ENCODE measurements at places on chromosomes 13 and 19.

GRCh38 chr19:33488826-33489225 lies 32.8 kb downstream of the PEPD start:
- no peak for DNase-seq

- no peak for DNase-seq
These were observed 682.7 kb upstream of the ARGLU1 start for GRCh38 chr13:107250628-107251027.

GRCh38 chr13:30364133-30364532 lies 56.8 kb upstream of the KATNAL1 start:
- no peak for DNase-seq

DNA sequence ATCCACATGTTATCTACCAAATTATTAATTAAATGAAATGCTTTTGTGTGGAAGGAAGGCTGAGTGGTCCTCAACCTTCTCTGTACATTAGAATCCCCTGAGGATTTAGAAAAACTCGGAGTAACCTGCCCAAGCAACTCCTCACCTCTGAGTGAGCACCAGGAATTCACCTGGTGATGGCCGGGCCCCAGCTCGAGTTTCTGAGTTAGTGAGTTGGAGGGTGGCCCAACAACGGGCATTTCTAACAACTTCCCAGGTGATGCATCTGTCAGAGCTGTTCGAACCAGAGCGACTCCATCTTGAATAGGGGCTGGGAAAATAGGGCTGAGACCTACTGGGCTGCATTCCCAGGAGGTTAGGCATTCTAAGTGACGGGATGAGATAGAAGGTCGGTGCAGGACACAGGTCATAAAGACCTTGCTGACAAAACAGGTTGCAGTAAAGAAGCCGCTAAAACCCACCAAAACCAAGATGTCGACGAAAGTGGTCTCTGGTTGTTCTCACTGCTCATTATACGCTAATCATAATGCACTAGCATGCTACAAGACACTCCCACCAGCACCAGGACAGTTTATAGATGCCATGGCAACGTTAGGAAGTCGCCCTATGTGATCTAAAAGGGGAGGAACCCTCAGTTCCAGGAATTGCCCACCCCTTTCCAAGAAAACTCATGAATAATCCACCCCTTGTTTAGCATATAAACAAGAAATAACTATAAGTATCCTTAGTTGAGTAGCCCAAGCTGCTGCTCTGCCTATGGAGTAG lies 44.2 kb upstream of the SHISA2 start:
- no peak for DNase-seq

DNA sequence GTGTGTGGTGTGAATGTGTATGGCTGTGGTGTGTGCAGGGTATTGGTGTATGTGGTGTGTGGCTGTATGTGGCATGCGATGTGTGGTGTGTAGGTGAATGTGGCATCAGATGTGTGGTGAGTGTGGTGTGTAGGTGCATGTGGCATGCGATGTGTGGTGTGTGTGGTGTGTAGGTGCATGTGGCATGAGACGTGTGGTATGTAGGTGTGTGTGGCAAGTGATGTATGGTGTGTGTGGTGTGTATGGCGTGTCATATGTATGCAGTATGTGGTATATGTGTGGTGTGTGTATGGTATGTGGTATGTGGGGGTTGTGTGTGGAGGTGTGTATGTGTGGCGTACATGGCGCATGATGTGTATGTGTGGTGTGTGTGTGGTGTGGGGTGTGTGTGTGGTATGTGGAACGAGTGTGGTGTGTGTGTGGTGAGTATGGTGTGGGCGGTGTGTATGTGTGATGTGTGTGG lies 63.4 kb downstream of the PEPD start:
- DNase-seq = no peak

DNA sequence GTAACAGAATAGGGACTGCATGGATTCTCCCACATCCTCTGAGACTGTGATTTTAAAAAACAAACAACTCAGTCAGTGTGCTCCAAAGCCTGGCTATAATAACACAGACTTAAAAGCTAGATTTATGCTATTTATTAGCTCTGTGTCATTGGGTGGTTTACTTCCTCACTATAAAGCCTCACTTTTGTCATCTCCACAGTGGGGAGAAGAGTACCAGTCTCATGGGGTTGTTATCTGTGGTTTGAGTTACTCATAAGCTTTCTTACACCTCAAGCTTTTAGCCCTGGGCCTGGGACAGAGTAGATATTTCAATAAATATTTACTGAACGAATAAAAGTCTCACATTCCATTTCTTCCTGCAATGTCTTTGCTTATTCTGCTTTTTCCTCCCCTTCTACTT lies 5.3 kb downstream of the RNASEH2B start:
- no peak for DNase-seq

- no peak for DNase-seq
These were observed 39.5 kb upstream of the CNMD start for GRCh38 chr13:52779103-52779502.

DNA sequence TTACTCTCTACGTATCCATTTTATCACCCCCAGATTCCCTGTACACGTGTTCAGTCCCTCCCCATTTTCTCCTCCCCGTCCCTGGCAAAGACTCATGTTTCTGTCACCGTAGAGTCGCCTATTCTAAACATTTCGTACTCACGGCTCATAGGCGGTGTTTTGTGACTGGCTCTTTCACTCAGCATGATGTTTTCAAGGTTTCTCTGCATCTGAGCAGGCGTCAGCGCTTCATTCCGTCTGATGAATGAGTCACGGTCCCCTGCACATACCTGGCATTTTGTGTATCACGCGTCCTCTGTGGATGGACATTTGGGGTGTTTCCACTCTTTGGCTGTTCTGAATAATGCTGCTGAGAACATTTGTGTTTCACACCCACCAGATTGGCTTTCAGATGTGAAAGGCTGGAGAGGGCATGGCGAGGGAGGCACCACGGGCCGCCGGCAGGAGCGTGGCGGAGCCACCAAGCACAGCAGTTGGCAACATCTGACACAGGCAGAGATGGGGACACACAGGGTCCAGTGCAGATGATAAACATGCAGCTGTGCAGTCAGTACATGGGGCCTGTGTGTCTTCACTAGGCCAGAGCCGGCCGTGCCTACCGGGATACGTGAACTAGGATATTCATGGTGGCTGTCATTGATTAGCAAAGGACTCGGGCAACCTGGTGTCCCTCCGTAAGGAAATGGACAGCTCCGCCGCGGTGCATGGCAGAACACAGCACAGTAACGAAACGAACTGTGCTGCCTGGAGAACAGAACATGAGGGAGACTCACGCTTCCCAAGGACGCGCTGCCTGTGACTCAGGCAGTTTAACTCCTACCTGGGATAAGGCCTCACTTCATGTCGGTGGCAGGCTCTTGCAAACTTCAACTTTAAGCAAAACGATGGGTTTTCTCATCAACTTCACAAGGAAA lies 117.2 kb downstream of the ATP11A start:
- DNase-seq = no peak

DNA sequence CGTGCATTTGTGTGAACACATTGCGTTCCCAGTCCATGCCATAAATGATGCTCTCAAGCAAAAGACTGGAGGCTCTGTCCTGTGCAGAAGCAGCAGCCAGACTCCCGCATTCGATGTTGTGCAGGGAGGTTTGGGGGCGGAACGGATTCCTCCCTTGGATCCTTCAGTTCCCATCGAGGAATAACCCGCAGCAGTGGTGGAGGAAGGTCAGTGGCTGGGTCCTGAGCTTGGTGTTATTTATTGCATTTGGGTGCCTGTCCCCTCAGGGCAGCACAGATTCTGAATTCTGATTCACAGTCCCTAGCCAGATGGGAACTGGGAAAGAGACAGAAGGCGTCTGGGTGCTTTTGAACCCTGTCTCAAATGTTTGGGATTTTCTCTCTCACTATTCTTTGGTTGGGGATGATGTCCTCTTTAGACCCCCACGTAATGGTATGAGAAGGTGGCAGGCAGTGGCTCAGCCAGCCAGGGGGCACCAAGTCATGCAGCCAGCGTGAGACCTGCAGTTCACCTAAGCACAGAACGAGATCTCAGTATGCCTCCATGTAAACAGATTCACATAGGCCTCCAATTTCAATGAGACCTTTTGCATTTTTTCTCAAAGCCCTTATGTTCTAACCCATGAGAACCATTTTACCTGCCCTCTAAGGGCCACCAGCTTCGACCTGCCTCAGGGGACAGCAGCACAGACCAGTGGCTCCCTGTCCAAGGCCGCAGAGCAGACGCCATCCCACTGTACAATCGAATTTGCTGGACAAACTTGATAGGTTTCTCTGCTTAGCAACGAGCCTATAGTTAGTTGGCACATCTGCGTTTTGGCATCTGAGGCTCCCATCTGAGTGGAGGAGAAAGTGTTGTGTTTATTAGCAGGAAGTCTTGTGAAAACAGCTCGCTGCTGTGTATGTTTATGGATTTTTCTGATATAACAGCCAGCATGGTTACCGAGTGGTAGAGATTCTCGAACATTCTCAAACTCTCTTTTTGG lies 17.8 kb downstream of the KCTD15 start:
- DNase-seq = no peak

- no peak for DNase-seq
These were observed 315.2 kb downstream of the ATP8A2 start for GRCh38 chr13:25686831-25687470.

GRCh38 chr19:40603389-40604170 lies 2.4 kb downstream of the LTBP4 start:
- DNase-seq = peak; percentile 96

GRCh38 chr19:40525234-40526051 lies 51.2 kb upstream of the SHKBP1 start:
- DNase-seq = no peak

- DNase-seq = no peak
These were observed 236.6 kb upstream of the MAB21L1 start for GRCh38 chr13:35712907-35713761.

DNA sequence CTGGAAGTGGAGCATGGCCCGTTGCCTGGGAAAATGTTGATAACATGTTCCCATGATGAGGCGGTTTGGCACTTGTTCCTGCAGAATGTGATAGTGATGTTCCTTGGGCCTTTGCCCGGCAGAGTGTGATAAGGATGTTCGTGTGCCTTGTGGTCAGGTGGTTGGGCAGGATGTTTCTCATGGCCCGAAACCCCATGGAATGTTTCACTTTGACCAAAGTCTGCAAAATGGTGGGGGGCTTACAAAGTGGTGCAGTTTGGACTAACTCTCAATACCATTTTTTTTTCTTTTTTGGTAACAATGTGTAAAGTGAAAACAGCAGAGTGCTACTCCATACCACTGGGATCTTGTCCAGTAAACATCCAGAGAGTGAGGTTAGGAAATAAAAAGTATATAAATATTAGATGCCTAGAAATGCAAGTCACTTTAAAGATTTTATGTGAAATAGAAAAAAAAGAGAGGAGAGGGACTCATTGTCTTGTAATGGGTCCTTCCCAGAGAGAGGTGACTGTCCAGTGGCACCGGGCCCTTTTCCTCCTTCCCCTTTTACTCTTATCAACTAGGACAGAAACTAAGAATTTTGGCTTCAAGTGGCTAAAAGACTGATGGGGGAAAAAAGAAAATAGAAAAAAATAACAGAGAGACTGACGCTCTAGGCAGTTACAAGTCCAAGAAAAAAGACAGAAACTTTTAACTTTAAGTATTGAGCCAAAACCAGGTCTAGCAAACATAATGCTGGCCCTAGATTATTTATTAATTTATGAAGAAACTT lies 5.7 kb downstream of the FPR3 start:
- no peak for DNase-seq

DNA sequence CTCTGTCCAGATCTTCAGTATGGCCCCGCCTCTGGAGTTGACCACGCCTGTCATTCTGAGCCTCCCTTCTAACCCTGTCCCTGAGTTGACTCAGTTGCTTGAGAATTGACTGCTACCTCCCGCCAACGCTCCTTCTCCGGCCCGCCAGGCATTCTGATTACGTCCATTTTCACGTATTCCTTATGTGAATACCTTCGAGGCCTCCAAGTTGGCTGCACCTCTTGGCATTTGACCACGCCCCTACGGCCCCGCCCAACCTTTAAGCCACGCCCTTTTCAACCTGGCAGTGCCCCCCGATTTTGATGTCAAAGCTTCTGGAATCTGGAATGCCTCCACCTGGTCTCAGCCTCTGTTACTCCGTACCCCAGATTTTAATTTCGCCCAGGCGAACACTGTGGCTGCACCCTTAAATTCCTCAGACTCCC lies 1.7 kb upstream of the EML2 start:
- no peak for DNase-seq

- DNase-seq = no peak
These were observed 129.8 kb downstream of the URI1 start for GRCh38 chr19:30071871-30072270.

- no peak for DNase-seq
These were observed 538 bp downstream of the ACP7 start for GRCh38 chr19:39084732-39085080.

- no peak for DNase-seq
These were observed 6.2 kb downstream of the SULT2B1 start for GRCh38 chr19:48558018-48558684.

- no peak for DNase-seq
These were observed 32.4 kb downstream of the GRIK5 start for GRCh38 chr19:42037649-42038048.

- no peak for DNase-seq
These were observed 918 bp downstream of the TMEM190 start for GRCh38 chr19:55377356-55378131.

DNA sequence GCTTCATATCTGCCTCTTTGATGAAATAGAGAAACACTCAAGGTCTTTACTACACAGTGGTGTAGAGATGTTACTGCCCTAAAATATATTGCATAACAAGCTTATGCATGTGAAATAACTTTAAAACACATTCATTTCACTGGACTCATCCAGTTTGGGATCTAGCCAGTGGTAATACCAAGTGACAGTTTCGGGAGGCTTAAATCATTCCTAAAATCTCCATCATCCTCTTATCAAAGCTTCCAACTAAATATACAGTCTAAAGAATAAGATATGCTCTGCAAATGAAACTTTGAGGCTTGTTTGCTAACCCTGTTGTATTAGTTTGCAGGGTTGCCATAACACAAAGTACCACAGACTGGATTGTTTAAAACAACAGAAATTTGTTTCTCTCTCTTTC lies 52.8 kb downstream of the THSD1 start:
- DNase-seq = no peak

DNA sequence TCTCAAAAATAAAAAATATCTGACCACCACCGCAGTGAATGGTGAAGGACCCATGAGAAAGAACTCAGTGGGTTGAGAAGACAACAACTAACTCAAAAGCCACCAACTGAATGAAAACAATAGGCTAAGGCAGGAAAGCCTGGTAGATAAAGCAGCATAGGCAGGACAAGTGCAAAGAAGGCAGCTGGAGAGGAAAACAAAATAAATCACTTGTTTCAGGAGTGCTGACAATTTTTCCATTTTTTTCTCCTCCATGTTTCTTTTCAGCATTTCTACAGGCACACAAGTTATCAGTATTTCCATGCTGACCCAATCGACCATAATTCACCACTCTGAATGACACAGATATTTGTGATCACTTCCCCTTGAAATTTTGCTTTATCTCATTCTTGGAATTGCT lies 597.8 kb downstream of the LIG4 start:
- DNase-seq = no peak
